ENCODE measurements at places on chromosomes 6 and 20. TPM values are rescaled to one million over a fixed set of nuclear protein-coding genes. Genes with fewer than 3 reads are reported as not detected.

GRCh38 chr6:31005249-31006020, 4.8 kb upstream of the MUC22 start:
- H3K36me3 ChIP-seq: no peaks in the 10 kb centered on the region
- H3K27ac ChIP-seq: peak overlapping the region; percentile 75
- DNase-seq: peak; percentile 36
- no peaks in the 10 kb centered on the region for H3K27me3 ChIP-seq

GRCh38 chr6:13990796-13991195, 66.0 kb downstream of the RNF182 start:
- H3K36me3 ChIP-seq: no peaks in the 10 kb centered on the region
- no peak overlapping the region for H3K4me3 ChIP-seq
- no peaks in the 10 kb centered on the region for H3K4me1 ChIP-seq
- H3K27ac ChIP-seq: no peak overlapping the region
- DNase-seq: no peak

DNA sequence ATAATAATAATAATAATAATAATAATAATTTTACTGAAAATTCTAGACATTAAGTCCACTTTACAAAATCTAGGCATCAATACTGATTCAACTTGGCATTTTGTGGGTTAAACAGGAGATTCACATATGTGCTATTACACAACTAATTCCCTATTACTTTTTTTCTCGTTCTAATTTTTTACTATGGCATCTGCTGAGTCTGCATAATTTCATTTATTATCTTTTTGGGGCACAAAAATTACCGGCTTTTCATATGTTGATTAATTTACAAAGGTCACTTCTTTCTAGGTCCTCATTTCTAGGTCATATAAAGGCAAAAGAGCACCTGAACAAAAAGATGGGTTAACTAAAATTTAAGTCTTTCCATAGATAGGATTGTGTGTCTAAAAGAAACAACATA, 1357.8 kb upstream of the ADGRB3 start:
- no peaks in the 10 kb centered on the region for H3K36me3 ChIP-seq
- H3K4me3 ChIP-seq: no peak overlapping the region
- no peaks in the 10 kb centered on the region for H3K4me1 ChIP-seq
- no peak for DNase-seq

DNA sequence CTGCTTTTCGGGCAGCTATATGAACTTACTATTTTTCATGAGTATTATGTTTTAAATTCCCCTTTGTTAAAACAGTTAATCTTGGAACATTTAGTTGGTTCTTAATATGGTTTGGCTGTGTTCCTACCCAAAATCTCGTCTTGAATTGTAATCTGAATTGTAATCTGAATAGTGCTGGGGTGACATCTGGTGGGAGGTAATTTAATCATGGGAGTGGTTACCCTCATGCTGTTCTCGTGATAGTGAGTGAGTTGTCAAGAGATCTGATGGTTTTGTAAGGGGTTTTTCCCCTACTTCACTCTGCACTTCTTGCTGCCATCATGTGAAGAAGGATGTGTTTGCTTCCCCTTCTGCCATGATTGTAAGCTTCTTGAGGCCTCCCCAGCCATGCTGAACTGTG, 305.4 kb upstream of the MAP3K7 start:
- H3K4me1 ChIP-seq: no peaks in the 10 kb centered on the region
- H3K27ac ChIP-seq: no peak overlapping the region
- no peak overlapping the region for H3K4me3 ChIP-seq
- H3K36me3 ChIP-seq: no peaks in the 10 kb centered on the region
- no peak for DNase-seq

DNA sequence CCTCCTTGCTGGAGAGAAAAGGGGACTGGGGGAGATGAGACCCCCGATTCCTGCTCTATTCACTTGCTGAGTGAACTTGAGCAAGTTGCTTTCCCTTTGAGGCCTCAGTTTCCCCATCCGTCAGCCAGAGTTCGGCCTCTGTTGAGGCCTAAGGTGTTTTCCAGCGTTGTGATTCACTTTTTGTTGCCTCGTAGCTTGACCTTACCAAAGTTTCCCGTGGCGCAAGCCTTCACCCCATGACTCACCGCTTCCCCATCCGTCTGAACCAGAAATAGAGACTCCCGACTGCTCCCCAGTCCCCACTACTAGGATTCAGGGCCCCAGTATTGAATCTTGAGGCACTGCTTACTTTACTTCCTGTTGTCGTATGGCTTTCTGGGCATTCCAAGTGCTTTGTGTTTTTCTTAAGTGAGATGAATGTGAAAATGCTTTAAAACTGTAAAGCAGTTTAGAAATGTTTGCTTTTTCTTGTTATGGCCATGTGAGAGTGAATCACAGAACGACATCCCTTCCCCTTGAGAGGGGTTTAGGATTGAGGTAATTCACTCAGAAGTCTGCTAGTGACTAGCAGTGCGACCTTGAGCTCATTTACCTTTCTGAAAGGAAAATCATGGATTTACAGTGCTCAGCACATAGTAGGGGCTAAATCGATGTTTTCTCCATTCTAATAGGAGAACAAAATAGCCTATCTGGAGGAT, 1.2 kb downstream of the CHMP4B start:
- peak; percentile 45 for DNase-seq
- H3K36me3 ChIP-seq: peaks cover 4% of the 10 kb centered on the region
- H3K4me1 ChIP-seq: peaks cover 66% of the 10 kb centered on the region
- peak overlapping the region; percentile 94 for H3K27ac ChIP-seq
- H3K4me3 ChIP-seq: peak overlapping the region; percentile 97
- H3K27me3 ChIP-seq: no peaks in the 10 kb centered on the region

DNA sequence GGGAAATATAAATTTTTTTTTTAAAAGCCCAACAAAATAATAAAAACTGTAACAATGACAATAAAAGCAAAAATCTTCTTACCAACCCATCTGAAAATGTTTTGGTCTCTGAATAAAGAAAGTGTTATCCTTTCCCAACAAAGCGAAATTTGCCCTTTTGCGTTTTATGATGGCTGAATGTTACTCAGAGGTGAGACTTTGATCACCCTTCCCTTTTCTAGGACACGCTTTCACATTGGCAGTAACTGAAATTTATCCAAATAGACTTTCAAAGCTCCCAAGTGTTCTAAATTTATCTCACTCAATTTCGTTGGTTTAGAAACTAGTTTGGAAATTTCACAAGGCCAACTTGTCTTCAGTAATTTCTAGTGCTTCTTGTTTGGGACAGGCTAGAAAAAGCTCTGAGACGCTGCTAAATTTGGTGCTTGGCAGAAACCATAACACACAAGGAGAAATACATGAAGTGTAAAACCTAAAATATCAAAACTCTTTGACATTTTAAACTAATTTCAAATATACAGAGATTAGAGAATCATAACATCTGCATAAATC, 354.5 kb upstream of the CITED2 start:
- H3K36me3 ChIP-seq: no peaks in the 10 kb centered on the region
- no peaks in the 10 kb centered on the region for H3K27me3 ChIP-seq
- peaks cover 11% of the 10 kb centered on the region for H3K4me1 ChIP-seq
- H3K4me3 ChIP-seq: no peak overlapping the region
- no peak overlapping the region for H3K27ac ChIP-seq

DNA sequence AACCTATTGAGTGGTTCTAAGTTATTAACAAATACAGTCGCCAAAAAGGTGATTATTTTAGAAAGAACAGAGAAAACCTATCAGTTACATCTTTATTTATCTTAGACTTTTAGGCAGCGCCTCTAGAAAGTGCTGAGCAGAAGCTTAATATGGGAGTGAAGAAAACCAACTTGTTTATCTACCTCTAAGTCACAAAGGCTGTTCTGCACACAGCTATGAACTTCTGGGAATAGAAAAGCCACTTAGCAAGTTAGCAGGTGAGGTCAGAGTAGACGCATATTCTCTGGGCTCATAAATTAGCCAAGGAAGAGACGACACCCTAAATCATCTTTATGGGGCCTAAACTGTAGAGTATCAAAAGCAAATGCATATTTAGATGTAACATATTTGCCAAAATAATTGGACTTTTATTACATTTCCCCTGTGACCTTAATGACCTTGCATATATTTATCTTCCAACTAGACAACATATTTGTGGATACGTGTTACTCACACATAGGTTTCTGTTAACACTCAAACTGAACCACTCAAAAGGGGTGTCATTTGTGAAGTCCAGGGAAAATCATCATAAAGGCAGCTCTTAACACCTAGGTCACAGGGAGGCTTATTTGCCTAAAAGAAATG, 267.1 kb downstream of the ADGB start:
- H3K36me3 ChIP-seq: no peaks in the 10 kb centered on the region
- no peaks in the 10 kb centered on the region for H3K27me3 ChIP-seq
- no peak overlapping the region for H3K27ac ChIP-seq
- H3K4me1 ChIP-seq: no peaks in the 10 kb centered on the region

- H3K27ac ChIP-seq: no peak overlapping the region
- H3K27me3 ChIP-seq: no peaks in the 10 kb centered on the region
- no peak for DNase-seq
- no peaks in the 10 kb centered on the region for H3K36me3 ChIP-seq
- H3K4me3 ChIP-seq: no peak overlapping the region
- no peaks in the 10 kb centered on the region for H3K4me1 ChIP-seq
Measured at GRCh38 chr20:6559791-6560190, 207.7 kb upstream of the BMP2 start.

Gene PDYN
- total RNA-seq: not detected

Gene TMEM244
- total RNA-seq: not detected

Gene PDRG1
- total RNA-seq: 10.4 TPM

Gene DEFB132
- not detected for total RNA-seq

Gene ADGB
- total RNA-seq: not detected
